AG04450 (cell line): ENCODE measurements at places on chromosomes 7 and 10.
A peak's percentile ranks its signal among the peaks of the same experiment; 100 is the strongest.

GRCh38 chr7:83455612-83456011 lies 193.3 kb downstream of the SEMA3E start:
- DNase-seq: no peak

DNA sequence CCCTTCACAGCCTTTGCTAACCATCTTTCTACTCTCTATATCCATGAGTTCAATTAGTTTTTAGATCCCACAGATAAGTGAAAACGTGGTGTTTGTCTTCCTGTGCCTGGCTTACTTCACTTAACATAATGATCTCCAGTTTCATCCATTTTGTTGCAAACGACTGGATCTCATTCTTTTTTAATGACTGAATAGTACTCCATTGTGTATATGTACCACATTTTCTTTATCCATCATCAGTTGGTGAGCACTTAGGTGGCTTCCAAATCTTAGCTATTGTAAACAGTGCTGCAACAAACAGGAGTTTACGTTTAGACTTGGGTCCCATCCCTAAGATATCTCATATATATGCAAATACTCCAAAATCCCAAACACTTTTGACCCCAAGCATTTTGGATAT lies 9.1 kb downstream of the CDC123 start:
- DNase-seq: no peak

- no peak for DNase-seq
Measured at GRCh38 chr10:110304394-110304779, 333 bp downstream of the SMNDC1 start.

- no peak for DNase-seq
Measured at GRCh38 chr10:99484626-99485581, 47.8 kb upstream of the NKX2-3 start.

DNA sequence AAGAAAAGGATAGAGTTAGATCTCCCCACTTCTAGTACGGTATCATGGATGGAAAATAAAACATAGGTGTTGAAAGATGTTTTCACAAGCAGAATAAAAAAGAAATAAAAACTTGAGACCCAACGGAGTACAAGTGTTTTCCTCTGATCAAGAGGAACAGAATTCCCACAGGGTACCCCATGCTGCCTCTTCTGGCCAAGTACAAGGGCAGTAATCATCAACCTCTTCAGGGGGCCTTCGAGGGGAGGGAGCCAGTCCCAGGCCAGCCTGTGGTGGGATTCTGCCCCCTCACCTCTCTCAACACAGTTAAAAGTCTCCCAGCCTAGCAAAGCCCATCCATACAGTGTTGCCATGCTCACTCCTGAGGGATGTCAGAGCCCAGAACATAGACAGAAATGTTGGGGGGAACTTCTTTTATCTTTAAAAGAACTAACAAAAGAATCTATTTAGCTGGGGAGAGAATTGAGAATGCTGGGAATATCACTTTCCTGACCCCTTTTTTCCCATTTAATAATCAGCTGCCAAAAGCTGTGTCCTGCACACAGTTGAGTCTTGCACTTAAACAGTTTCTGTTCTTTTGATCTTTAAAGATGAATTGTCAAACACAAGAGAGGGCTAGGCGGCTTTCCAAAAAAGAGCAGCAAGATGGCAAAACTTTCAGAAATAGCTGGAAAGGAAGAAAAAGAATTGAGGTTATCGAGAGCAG lies 101.7 kb downstream of the PTN start:
- no peak for DNase-seq

DNA sequence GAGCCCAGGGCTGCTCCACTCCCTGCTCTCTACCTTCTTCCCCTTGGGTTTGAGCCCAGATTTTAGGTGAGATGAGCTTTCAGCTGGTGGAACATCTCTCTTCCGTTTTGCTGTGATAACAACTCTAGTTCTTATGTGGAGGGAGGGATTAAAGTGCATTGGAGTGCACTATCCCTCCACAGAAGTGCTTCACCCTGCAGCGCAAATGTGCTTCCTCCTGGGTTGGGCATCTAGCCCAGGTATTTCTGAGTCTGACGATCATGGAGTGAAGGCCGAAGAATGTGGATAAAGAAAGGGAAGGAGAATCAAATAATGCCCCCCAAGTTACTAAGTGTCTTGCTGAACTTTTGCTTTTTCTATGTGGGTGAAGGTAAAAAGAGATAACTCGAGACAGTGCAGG lies 157.4 kb downstream of the CACNB2 start:
- DNase-seq: no peak

DNA sequence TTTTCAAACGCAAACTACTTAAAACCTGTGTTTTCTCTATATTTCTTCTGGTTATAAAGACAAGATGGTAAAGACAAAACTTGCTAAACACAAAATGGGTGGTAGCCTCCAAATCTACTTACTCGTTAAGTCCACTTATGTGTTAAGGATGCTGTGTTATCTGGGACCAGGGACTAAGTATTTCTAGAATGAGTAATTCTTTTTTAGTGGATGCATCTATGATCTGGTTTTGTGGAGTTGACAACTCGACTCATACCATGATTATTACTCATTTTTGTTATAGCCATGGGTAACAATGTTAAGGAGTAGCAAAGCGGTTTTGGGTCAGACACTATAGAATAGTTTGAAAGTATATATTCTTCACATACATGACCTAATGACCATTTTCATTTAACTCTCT lies 239.5 kb upstream of the FOXP2 start:
- DNase-seq: no peak

- DNase-seq: peak; percentile 11
Measured at GRCh38 chr7:120554960-120555571, 282.1 kb downstream of the KCND2 start.

GRCh38 chr7:132393789-132394261 lies 182.4 kb downstream of the PLXNA4 start:
- no peak for DNase-seq

GRCh38 chr7:115511330-115511729 lies 519.2 kb downstream of the TFEC start:
- no peak for DNase-seq

- DNase-seq: no peak
Measured at GRCh38 chr10:123377883-123378282, 223.7 kb downstream of the BUB3 start.

- DNase-seq: no peak
Measured at GRCh38 chr10:43308986-43309385, 42.1 kb upstream of the RASGEF1A start.
